ENCODE measurements at places on chromosomes 16 and 17.

DNA sequence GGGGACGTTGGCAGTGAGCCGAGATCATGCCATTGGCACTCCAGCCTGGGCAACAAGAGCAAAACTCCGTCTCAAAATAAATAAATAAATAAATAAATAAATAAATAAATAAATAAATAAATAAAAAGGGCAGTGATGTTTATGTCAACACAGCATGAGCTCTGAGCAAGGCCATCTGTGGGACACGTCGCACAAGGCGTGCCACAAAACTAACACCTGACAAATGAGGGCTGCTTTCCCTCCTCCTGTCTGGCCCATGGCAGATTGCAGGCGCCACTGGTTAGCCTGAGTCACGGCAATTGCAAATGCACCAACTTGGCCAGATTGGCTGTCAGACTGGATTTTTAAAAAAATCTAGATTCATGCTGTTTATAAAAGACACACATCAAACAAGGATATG is 25.9 kb upstream of the SPNS3 start:
- DNase-seq = no peak

DNA sequence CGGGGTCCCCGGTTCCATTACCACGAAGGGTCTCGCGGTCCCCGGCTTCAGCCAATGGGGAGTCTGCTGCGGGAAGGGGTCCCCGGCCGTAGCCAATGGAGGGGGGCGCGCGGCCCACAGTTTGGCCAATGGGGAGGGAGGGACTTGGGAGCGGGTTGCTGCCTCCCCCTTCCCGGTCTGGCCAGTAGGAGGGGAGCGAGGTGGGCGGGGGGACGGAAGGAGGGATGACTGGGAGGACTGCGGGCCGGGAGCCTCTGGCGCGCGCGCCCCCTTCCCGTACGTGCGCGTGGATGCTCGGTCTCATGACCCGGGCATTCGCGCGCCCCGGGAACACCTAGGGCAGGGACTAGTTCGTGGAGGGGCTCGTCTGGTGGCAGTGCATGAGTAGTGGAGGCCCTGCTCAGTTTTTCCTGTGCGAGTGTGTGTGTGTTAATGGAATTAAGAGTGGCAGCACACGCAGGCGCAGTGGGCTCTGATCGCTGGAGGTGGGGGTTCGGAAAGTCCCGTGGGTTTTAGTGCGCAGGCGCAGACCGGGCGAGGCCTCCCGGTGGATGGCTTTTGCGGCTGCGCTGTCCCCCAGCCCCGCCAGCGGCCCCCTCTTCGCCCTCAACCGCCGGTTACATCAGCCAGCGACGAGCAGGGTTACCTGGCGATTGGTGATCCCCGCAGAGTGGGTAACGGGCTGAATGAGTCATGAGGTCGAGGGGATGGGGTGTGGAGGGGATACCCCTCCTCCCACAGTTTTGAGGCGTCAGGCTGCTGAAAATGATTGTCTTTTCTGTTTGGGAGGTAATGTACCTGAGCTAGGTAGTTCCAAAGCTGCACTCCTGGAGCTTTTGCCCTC is 1.3 kb downstream of the ATXN2L start:
- peak; percentile 99 for DNase-seq

GRCh38 chr17:7136266-7136877 is 21.8 kb upstream of the ASGR2 start:
- peak; percentile 88 for DNase-seq

DNA sequence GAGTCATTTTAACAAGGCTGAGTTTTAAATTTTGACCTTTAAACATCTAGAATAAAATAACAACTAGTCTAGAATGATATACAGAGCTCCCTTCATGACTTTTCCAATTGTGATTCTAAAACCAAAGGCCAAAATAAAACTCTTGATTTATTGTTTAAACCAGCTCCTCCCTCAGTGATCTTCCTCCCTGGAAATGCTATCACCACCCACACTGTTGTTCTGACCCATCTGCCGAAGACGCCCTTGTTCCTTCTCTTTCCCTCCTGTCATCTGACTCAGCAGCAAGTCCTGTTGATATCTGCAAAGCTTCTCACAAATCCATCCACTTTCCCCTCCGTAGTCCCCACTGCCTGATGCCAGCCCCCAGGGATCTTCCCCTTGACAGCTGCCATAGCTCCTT is 231.6 kb upstream of the DYNLRB2 start:
- no peak for DNase-seq

- DNase-seq = no peak
These were observed 7.0 kb upstream of the CCNF start for GRCh38 chr16:2422123-2422867.

DNA sequence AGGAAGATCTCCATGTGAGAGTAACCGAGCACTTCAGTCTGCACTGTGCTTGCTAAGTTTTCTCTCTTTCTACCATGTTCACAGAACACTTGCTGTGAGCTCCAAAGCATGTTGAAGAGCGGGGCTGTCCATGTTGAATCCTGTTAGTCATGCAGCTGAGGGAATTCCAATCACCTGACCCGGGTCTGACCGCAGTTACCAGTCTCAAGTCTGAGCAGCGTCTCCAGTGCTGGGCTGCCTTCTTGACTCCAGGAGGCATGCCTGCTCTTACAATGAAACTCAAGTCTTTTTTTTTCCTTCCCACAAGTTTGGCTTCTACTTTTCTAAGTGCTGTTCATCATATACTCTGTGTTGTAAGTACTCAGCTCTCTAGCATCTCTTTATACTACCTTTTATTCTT is 44.3 kb downstream of the HOXB1 start:
- DNase-seq = no peak

GRCh38 chr17:15213381-15214087 is 51.6 kb downstream of the PMP22 start:
- no peak for DNase-seq

DNA sequence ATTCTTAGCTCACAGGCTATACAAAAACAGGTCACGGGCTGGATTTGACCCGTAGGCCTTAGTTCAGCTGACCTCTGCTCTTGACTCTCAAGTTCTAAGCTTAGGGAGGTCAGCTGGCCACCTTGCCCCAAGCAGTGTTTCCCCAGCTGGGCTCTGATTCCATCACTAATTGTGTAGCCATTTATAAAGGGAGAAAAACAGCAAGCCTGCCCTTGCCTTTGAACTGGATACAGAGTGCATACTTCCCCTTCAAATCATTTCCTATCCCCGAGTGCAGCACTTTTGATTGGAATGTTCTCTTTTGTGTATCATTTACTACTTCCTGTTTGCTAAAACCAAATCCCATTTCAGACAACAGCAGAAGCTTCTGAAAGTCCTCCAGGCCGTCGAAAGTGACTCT is 153.6 kb downstream of the KATNIP start:
- no peak for DNase-seq

GRCh38 chr17:75549246-75550138 is 24.0 kb downstream of the LLGL2 start:
- peak; percentile 92 for DNase-seq
